ENCODE measurements at places on chromosomes 1 and 21.
A peak's percentile ranks its signal among the peaks of the same experiment; 100 is the strongest.

DNA sequence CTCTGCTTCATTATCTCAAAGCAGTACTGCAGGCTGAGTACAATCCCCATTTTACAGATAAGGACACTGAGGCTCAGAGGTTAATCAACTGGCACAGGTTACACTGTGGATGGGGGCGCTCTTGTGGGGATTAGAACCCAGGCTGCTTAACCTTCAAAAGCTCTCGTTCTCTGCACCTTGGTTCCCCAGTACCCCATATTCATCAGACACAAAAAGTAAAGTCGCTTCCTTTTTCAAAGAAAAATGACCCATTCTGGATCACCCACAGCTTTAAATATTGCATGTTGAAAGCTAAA, 20.5 kb downstream of the SSBP3 start:
- DNase-seq: no peak

GRCh38 chr1:57916041-57916440, 492.2 kb upstream of the DAB1 start:
- no peak for DNase-seq

DNA sequence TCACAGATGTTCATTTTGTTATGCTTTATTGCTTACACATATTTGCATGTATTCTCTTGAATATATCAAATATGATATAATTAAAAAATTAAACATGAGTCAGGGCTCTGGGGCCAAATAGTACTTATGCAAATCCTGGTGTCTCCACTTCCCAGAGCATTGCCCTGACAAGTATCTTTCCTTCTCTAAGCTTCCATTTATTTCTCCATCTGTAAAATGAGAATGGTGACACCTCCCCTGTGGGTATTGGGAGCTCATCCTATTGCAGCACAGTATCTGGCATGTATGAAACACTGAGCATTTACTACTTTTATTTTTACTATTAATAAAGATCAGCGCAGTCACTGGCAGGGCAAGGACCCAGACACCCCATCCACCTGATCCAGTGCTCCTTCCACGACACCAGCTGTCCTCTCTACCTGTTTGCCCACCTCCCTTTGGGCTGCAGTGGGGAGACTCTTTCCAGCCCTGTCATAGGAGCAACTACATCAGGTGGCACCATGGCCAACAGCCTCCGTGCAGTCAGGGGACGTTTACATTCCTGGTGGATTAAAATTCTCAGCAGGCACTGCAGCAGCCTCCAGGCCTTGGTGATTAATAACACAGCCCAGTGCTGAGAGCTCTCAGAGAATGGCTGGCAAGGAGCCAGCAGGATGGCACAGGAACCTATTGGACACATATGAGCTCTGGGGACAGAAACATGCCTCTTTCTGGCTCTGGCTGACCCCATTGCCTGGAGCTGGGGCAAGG, 113.0 kb downstream of the DMRTB1 start:
- DNase-seq: peak; percentile 90

- DNase-seq: no peak
Measured at GRCh38 chr1:77832901-77833300, 53.5 kb downstream of the MIGA1 start.

GRCh38 chr1:15609631-15610030, 7.6 kb upstream of the DDI2 start:
- DNase-seq: no peak

DNA sequence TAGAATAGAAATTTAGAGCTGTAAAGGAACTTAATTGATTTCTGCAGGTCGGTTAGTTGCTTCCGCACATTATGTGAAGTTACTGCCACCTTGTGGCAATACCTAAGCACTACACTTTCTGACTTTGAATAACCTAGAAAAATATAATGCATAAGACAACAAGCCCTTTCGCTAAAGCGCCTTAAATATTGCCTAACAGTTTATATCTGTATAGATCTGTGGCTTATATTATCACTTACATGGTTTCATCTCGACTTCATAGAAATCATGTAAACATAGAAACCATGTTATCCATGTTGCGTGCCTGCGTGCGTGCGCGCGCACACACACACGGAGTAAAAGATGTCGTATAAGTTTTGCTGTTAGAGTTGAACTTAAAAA, 10.9 kb upstream of the IFI16 start:
- peak; percentile 85 for DNase-seq

GRCh38 chr21:39874206-39874605, 7.0 kb downstream of the PCP4 start:
- DNase-seq: no peak

GRCh38 chr1:182570611-182570970, 18.5 kb downstream of the RNASEL start:
- no peak for DNase-seq

- DNase-seq: no peak
Measured at GRCh38 chr1:6027591-6027990, 18.1 kb upstream of the KCNAB2 start.

GRCh38 chr1:100353071-100353801, 930 bp downstream of the CDC14A start:
- DNase-seq: peak; percentile 62

GRCh38 chr1:17099616-17100340, 19.5 kb downstream of the PADI2 start:
- no peak for DNase-seq

DNA sequence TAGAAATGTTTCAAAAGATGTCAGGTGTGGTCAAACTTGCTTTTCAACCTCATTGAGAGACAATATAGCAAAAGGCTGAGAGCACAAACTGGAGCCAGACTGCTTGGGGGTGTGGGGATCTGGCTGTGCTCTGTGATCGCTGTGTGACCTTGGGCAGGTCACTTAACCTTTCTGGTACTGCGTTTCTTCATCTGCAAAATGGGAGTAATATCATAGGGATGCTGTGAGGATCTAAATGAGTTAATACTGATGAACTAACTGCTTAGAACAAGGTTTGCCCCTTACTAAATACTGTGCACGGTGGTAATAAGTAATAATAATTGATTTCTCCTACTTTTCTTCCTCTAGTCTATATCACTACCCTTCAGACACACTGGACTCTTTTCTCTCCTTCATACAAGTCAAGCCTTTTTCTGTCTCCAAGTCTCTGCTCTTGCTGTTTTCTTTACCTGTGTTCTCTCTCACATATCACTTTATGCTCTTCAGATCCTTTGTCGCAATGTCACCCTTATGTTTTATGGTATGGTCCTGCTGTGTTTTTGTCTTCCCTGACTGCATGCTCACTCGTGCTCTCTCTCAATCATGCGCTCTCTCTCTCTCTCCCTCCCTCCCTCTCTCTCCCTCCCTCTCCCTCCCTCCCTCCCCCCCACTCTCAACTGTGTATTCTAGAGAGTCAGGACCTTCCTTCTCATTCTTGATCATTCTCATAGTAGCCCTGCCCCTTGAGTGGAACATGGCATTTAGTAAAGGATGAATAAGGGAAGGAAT, 3.3 kb downstream of the MGST3 start:
- no peak for DNase-seq

- no peak for DNase-seq
Measured at GRCh38 chr1:7695497-7696117, 75.5 kb upstream of the VAMP3 start.

GRCh38 chr1:50637460-50637859, 214.2 kb upstream of the DMRTA2 start:
- no peak for DNase-seq

DNA sequence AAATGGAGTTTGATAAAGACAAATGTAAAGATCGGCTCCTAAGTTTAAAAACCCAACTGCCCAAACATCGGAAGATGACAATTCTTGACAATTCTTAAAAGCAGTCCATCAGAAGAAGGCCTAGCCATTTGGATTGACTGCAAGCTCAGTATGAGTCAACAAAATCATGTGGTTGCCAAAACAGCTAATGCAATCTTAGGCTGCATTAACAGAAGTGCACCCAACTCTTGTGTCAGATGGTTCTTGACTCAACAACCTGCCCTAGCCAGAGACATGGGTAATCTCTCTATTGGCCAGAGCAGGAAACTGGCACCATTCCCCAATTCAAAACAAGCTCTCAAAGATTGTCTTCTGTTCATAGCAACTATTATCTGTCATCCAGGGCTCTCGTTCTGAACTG, 9.9 kb upstream of the NCF2 start:
- DNase-seq: no peak

DNA sequence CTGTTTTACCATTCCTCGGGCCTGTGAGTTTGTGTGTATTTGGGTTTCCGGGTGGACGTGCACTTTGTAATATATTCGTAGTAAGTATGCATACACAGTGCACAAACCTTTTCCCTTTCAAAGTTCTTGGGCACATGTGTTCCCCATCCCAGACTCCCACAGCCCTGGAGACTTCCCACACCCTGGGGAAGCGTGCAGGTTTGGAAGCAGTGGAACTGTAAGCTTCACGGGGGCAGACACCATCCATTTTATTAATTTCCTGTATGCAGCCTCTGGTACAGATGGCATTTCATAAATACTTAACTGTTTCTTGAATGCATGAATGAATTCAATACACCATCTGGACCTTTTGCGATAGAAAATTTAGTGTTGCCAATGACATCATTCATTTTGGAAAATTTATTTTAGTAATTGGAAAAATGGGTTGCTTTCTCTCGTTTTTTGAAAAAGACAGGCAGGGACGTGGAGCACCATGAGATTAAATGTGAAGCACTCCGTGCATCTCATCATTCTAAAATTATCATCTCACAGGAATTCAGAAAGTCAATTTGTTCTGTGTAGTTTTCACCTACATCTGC, 10.8 kb downstream of the ETS2 start:
- no peak for DNase-seq

DNA sequence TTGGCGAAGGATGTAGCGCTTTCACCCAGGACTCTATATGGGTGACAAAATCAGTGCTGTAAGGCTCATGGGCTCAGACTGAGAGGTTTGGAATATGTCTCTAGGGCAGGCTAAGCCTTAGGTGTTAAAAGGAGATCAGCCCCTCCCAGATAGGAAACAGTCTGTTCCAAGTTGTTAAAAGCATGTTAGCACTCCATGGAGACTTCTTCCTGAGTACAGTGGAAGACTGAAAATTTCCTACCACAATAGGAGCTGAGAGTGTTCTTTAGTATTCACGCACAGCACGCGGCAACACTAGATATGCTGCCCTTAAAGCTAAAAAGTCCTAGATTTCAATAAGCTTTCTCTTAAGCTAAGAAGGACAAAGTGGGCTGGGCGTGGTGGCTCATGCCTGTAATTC, 122.1 kb downstream of the TRABD2B start:
- no peak for DNase-seq

- no peak for DNase-seq
Measured at GRCh38 chr1:201145816-201146215, 8.5 kb downstream of the TMEM9 start.

GRCh38 chr1:183433703-183434102, 15.5 kb upstream of the NMNAT2 start:
- no peak for DNase-seq

DNA sequence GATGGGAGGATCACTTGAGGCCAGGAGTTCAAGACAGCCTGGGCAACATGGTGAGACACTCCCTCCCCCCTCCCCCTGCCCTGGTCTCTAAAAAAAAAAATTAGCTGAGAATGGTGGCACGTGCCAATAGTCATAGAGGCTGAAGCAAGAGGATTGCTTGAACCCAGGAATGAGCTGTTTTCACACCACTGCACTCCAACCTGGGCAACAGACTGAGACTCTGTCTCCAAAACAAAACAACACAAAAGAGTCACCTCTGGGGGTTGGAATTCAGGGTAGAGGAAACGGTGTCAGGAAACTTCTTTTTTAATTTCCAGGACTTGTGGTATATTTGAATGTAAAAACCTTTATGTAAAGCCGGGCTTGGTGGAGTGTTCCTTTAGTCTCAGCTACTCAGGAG, 43.2 kb downstream of the RHOU start:
- DNase-seq: no peak

DNA sequence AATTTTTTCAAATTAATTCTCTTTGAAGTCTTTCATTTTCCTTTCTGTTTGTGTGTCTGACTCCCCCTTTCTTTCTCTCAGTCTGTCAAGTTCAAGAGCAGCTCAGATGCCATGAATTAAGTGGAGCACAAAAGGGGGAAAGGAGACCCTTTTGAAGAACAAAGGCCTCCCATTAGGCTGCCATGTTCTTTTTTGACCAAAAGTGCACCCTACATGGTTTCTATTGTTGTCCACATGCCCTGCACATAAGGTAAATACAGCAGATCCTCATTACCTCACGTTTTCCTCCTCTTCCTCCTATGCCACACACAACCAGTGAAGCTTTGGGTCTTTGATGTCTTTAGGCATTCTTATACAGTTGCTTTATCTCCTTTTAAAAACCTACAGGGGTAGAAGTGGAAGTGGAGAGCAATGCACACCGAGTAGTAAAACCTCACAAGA, 47.7 kb downstream of the POU2F1 start:
- DNase-seq: no peak

DNA sequence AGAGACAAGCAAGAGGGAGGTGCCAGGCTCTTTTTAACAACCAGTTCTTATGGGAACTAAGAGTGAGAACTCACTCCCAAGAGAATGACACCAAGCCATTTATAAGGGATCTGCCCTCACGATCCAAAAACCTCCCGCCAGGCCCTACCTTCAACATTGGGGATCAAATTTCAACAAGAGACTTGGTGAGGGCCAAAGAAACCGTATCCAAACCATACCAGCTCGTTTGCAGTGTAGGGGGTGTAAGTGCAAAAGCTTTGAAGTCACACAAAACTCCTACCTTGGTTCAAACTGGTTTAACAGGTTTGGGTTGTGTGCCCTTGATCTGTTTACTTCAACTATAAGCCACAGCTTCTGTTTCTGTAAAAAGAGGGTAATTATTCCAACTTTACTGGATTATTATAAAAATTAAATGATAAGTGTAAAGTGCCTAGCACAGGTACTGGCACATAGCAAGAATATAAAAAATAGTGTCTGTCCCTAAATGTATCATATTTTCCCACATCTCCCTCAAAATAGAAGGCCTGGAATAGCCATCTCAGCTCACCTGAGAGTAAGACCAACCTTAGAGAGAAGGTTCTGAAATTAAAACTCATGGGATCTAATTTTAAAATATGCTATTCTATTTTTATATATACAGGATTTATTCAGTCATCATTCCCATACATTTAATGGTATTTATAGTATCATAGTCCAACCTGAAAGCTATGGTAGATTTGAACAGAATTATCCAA, 7.0 kb upstream of the USP25 start:
- DNase-seq: peak; percentile 40

- DNase-seq: no peak
Measured at GRCh38 chr21:42414928-42415769, 11.4 kb downstream of the UBASH3A start.

DNA sequence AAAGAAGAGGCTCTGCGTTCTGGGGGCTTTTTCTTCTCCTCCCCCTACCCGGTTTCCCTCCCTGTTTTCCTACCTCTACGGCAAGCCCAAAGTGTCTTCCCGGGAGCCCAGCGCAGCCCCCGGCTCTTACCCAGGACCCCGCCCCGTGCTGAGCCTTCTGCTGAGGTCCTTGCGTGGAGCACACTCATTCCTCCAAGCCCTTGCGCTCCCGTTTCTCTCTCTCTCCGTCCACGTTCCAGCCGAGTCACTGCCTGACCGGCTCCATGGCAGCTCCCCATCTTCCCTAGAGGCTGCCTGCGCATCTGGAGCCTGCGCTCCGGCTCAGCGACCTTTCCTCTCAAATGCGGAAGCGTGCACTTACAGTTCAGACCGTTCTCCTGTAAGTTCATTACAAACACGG, 24.9 kb upstream of the PDXK start:
- no peak for DNase-seq

Measured in NCI-H526 (cell line).